ENCODE measurements at places on chromosomes 3 and 15.

- DNase-seq, result peak; percentile 11
These were observed 67.1 kb downstream of the MB21D2 start for GRCh38 chr3:192850451-192850981.

DNA sequence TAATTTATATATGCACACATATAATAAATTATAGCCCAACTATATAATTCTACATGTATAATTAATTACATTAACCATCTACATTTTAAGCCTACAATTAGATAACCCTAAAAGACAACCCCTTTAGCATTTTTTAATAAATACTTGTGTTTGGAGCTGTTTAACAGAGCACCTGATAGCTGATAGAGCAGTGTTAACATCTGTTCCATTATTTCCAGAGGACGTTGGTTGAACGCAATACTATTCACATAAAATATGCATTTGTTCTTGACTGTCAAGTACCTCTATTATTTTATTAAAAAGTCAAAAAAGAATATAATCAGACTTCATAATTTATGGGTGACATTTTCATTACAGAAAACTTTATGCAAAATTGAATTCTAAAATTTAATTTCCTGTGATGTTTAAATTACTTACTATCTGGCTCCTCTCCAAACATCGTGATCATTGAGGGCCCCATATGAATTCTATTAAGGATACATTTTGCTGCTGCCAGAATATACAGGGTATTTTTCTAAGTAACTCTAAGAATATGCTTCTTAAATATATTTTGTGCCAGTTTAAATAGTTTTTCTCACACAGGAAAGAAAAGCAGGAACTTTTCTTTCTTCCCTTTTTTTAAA, 234.3 kb downstream of the SHOX2 start:
- no peak for DNase-seq

DNA sequence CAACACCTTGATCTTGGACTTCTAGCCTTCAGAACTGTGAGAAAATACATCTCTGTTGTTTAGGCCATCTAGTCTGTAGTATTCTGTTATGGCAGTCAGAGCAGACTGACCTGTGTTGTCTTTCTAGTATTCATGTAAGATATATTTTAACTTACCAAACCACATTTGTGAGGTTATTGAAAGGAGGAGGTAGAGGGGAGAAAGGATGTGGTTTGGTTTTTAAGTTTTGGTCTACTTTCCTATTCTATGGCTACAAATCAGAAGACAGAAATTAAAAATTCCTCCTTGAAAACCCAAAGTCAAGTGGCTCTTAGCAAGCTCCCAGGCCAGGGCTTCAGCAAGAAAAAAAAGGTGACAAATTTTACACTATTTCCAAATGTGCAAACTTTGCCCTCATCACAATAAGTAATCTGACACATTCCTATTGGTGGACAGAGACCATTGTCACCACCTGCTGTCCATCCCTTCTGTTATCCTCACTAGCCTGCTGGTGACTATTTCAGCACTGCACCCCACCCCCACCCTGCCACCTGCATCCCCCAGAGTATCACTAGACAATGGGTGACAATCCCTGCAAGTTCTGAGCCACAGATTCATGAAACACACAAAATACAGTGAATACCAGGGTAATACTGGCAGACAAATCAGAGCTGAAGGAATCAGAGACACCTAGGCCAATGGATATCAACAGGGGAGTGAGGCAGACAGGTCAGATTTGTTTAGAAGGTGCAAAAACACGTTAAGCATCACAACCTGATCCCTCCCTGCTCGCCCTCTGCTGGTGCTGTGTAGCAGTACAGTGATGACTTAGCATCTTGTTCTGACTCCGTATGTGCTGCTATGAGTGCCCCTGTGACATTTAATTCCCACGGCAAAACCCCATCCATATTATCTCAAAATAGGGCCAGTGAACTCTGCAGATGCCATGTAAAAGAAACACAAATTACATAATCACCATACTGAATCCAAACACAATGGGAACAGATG, 79.0 kb upstream of the DCLK3 start:
- DNase-seq, result peak; percentile 22

DNA sequence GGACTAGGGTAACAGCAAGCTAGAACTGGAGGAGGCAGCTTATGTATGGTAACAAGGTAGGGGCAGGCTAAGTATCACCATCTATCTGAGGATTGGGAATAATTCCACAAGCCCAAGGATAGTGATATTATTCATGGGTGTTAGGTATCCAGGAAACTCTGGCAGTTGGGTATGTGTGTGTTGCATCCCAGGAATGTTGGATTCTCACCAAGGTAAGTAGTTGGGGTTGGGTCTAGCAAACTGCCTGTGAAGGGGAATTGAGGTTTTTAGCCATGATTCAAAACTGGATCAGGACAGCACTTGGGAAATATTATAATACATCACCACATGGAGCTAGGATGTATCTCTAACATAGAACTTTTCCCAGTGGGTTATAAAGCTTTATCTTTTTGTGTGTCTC, 626.4 kb upstream of the GOLIM4 start:
- no peak for DNase-seq

DNA sequence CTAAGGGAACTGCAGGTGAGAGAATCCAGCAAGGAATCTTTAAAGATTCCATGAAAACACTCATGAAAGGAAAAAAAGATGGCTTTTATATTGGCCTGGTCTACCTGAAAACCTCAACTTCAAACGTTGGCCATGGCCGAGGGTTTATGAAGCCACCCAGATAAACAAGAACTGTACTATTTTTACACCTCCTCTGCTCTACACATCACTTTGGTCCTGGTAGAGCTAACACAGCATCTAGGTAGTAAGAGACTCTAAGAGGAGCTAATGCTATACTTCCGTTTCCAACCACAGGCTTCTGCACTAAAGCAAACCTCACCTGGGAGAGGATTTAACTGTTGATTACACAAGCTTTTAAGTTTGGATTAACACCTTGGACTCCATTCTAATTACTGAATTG, 466.2 kb downstream of the FGF12 start:
- DNase-seq, result no peak

DNA sequence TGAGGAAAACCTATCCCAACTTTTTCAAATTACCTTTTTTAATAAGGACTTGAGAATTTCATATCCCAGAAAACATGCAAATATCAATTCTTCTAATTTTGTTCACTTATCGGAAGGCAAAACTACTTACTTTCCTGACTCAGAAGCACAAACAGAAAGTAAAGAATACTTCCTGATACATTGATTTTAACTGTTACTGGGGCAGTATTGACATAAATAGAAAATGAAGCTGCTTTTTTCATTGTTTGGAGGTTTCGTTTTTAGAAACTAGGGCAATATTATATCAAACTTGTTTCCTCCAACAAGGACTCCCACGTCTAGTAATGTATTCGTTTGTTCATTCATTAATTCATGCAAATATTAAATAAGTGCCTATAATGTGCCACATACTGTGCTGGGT, 19.1 kb downstream of the PAQR9 start:
- DNase-seq, result no peak

DNA sequence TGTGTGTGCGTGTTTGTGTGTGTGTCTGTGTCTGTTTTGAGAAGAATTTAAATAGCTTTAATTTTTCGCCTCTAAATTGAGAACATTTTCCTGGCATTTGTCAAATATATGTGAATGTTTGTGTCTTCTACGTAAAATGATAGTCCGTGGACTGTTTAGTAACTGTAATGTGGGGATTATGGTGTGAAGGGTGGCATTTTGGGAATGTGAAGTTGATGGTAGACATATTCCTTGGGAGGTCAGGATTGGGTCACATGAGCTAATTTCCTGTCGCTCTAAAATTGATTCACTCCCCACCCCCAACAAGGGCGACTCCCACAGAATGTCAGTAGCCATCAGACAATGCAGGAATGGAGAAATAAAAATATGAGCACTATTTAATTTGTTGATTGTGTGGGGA, 107.3 kb downstream of the ITPR1 start:
- no peak for DNase-seq

DNA sequence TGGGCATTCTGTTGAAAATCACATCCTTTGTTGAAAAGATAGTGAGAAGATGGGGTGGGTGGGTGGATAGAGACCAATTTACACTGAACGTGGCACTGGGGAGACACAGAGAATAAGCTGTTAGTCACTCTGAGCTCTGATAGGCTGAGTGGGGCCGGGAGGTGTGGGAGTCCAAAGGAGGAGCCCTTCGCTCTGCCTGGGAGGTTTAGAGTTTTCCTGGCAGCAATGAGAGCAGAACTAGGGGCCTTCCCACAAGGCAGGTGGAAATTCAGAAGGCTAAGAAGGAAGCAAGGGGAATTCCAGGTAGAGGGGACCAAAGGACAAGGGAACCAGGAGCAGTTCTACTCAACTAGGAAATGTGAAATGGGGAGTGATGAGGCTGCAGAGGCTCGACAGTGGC, 272.7 kb downstream of the RPLP1 start:
- no peak for DNase-seq

- no peak for DNase-seq
These were observed 71.8 kb downstream of the GAP43 start for GRCh38 chr3:115695090-115695489.

- DNase-seq, result no peak
These were observed 426.3 kb downstream of the MECOM start for GRCh38 chr3:169237201-169237600.

- no peak for DNase-seq
These were observed 53.8 kb downstream of the IQSEC1 start for GRCh38 chr3:13019243-13020095.

DNA sequence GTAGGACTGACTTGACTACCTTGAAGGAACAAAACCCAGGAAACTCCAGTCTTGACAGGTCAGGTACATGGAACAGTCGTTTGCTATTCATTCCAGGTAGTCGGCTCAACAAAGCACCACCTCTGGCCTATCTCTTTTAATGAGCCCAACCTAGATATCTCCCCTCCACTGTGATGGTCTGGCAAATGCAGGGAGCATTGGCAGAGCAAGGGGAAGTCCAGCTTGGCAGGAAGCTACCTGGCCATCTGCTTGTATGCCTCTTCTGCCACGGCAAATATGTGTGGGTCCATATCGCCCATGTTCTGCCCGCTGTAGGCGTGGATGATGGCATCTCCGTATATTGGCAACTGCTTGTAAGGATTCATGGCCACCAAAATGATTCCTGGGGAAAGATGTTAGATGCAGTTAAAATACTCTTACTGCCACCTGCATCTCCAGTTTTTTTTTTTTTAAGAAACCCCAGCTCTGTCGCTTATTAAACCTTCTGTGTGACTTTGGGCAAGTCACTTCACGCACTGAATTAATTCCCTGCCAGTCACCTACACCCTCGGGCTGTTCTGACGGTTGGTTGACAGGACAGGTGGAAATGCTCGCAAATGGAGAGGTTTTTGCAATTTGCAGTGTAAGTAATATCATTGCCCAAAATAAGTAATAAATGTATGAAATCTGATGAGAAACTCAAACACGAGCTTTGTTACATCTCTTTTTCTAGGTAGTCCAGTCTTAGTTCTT, 16.8 kb downstream of the MYO5C start:
- no peak for DNase-seq

DNA sequence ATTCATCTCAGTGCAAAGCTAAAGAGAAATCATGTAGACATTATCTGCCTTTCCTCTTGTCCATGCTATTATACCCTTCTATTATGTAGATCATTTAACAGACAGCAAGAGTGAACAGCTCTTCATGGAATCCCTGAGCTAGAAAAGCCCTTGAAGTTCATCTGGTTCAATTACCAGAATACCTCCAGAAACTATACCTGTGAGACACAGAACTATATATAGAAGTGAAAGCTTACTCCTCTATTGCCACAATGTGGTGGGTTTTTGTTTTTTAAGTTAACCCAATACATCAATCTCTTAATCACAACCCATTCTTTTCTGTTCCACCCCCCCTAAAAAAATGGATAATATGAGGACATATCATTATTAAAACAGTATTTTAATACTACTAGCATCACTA, 347.7 kb downstream of the PLCL2 start:
- DNase-seq, result no peak

GRCh38 chr15:65384505-65384894, 6.7 kb upstream of the IGDCC3 start:
- no peak for DNase-seq

- DNase-seq, result no peak
These were observed 1.2 kb upstream of the UROC1 start for GRCh38 chr3:126518779-126519177.

- no peak for DNase-seq
These were observed 18.7 kb upstream of the GRAMD1C start for GRCh38 chr3:113819866-113820265.

- no peak for DNase-seq
These were observed 106.6 kb downstream of the DNAJB8 start for GRCh38 chr3:128359846-128360642.

DNA sequence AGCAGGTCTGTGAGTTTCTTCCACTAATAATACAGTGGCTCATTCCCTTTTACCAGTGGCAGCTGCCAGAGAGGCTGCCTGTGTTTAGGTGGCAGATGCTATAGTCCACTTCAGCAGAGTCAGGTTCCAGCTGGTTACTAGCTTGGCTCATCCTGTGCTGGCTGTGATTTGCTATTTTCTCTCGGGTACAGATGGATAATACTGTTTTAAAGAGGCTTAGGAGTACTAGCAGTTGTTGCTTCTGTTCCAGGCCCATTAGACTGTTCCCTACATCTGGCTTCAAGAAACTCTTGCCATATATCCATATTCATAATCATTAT, 41.0 kb downstream of the ZNF609 start:
- no peak for DNase-seq

- no peak for DNase-seq
These were observed 16.1 kb downstream of the ALDH1A3 start for GRCh38 chr15:100895721-100896120.

DNA sequence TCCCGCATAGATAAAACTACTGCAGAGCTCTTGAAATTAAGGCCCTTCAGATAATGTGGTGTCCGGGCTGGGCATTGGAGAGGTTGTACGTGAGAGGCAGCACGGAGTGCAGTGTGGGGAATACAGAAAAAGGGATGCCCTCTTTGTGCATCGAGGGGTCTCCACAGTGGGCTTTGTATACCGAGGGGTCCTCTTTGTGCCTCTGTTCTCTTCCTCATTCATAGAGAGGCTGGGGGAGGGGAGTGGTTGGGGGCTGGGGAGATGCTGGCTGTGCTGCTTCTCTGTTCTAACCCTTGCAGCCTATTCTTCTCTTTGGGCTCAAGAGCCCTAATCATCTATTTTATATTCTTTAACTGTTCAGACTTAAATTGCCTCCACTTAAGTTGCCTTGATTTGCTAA, 74.3 kb upstream of the NDN start:
- no peak for DNase-seq

- no peak for DNase-seq
These were observed 39.6 kb downstream of the ACAP2 start for GRCh38 chr3:195403244-195403643.

- DNase-seq, result no peak
These were observed 140.9 kb downstream of the RPLP1 start for GRCh38 chr15:69593488-69593887.
